ENCODE measurements at places on chromosomes 3 and 15. TPM values are rescaled to one million over a fixed set of nuclear protein-coding genes. Genes with fewer than 3 reads are reported as not detected.

Gene ATP10A
- total RNA-seq, result 2.0 TPM

Gene DOCK3
- total RNA-seq, result 0.20 TPM

Gene LRRIQ4
- not detected for total RNA-seq

Gene PIGZ
- 2.4 TPM for total RNA-seq

Gene CRYBG3
- 13.6 TPM for total RNA-seq

Gene GOLGA8B
- total RNA-seq, result 116 TPM

Gene SPTSSB
- 0.46 TPM for total RNA-seq

GRCh38 chr3:43862470-43862869 lies 171.7 kb downstream of the ABHD5 start:
- no peak for DNase-seq

GRCh38 chr3:132344666-132345280 lies 27.6 kb downstream of the ACP3 start:
- DNase-seq, result no peak

- no peak for DNase-seq
Measured at GRCh38 chr3:148723631-148724030, 25.9 kb downstream of the AGTR1 start.

DNA sequence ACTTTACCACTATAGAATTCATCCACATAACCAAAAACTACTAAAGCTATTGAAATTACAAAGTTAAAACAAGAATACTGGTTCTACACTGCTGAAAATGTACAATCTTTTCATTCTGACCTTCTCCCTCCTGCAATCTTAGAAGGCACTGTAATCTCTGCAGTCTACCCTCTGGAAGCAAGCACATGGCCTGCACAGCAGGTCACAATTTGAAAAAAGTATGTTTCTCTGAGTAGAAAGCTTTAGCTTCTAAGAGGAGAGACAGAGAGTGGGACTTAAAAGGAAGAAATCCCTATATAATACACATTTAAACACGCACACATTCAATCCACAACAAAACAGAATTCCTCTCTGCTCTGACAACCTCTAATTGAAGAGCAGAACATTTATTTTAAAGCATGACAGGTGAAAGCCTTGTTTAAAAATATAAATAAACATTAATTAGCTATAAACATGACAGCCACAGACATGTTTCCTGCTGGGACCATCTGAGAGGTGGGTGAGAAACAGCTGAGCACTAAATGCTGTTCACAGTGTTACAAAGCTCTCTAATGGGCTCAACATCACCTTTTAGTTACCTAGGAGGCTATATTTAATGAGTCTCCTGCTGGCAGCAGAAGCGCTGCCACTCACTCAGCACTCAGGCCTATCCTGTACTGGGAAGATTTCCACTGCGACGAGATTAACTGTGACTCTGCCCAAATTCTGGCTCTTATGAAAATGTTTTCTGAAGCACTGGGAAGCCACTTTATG lies 447.4 kb downstream of the AGBL1 start:
- no peak for DNase-seq

GRCh38 chr3:49415931-49416601 lies 3.8 kb downstream of the TCTA start:
- DNase-seq, result no peak

- no peak for DNase-seq
Measured at GRCh38 chr15:90259524-90259923, 5.9 kb upstream of the NGRN start.

DNA sequence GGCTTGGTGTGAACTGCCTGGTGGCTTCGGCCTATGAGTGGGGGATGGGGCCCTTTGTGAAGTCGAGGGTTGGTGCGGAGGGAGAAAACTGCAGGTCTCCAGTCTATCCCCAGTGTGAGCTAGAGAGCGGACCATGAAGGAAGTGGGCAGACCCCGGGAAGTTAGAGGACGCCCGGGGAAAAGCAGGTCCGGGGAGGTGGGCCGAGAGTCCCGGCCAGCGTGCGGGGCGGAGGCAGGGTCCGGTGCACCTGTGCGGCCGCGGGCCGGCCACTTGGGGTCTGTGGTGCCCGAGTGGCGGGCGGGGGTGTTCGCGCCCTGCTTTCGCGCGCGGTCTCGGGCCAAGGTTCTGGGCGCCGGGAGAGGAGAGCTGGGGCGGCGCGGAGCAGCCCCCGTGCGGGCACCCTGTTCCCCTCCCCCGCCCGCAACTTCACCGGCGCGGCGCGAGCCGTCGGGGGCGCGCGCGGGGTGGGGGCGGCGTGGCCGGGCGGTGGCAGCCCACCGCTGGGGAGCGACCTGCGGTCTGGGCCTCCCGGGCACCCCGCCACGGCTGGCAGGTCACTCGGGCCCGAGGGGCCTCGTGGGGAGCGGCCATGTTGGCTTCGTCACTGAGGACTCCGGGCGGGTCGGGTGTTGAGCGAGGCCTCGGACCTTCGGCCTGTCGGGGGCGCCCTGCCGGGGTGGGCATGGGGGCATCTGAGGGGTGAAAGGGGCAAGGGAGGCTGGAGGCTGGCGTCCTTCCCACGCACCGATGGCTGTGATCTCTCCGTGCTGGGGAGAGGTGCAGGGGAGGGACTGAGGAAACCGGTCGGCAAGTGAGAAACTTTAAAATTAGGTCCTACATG lies 4.8 kb downstream of the UBE2E1 start:
- DNase-seq, result peak; percentile 53
